NCI-H345 (cell line): ENCODE measurements at places on chromosomes 1 and 21.

DNA sequence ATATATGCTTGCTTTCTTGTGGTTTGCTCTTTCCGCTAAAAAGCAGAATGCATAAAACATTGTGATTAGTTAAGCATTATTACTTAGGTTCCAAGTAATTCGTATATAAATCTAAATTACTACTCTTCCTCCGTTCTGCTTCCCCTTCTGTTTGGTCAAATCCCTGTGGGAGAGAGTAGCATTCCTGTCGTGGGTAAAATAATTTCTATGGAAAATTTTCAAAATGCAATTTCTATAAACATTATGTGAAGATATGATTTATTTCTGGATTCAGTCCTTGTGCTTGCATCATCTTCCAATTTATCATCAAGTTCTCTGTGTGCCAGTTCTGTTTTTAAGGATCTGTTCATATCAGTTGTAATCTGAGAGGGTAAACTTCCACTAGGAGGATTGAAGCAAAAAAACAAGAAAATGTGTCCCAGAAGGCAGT, 7.2 kb upstream of the WARS2 start:
- no peak for DNase-seq

GRCh38 chr1:51378871-51379270, 48.5 kb upstream of the TTC39A start:
- no peak for DNase-seq

DNA sequence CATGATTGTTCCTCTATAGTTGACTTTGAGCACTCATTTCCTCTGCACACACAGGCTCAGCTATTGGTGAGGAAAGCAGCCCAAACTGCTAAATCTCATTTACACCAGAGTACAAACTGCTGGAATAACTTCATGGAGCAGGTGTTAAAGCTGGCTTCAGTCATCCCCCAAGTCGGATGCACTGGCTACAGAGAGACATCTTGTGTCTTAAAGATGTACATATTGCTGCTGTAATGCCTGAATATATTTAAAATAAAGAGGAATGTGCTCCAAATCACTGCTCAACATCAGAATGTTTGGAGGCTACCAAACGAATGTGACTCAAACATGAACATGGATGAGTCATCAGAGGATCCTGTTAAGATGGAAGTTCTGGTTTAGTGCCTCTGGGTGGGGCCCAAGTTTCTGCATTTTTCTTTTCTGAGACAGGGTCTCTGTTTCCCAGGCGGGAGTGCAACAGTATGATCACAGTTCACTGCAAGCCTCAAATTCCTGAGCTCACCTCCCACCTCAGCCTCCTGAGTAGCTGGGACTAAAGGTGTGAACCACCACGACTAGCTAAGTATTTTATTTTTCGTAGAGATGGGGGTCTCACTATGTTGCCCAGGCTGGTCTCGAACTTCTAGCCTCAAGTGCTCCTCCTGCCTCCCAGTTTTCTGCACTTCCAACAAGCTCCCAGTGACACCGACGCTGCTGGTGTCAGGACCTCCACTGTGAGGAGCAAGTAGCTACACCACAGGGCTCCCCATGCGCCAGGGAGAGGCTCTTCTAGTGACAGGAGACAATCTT, 79.0 kb upstream of the KRTAP19-8 start:
- no peak for DNase-seq

DNA sequence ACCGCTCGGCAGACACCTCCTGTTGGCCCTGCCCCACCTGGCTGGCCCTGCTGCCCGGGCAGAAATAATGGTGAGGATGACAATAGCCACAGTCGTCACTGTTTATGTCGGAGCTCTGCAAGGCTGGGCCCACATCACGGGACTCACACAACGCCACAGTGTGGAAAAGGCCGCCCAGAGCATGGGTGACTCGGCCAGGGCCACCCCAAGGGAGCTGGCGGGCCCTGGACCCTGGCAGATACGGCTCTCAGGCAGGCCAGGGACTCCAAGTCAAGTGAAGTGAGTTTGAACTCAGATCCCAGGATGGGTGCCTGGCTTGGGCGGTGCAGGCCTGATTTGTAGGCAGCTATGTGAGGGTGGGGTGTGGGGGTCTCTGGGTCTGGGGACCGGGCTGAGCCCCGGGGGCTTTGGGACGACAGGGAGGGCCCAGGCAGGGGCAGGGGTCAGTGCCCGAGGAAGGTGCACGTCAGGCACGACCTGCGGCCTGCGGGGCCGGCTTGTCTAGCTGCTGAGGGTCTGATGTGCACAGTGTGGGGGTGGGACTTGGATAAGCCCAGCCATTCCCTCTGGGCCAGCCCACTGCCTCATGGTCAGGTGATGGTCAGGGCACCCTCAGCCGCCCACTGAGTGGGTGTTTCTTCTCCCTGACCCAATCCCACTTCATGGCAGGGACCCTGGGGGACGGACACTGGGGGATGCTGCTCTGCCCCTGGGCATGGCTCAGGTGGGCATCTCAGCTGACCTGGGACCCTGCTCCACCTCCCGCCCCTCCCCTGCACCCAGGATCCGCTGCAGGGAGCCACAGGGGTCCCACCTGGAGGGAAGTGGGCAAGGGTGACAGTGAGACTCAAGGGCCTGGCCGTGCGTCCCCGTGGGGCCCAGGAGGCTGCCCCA, 1.0 kb downstream of the RNF223 start:
- no peak for DNase-seq

GRCh38 chr1:107941123-107941522, 23.9 kb downstream of the VAV3 start:
- DNase-seq = no peak

GRCh38 chr1:214440219-214440965, 111.0 kb downstream of the PTPN14 start:
- no peak for DNase-seq

DNA sequence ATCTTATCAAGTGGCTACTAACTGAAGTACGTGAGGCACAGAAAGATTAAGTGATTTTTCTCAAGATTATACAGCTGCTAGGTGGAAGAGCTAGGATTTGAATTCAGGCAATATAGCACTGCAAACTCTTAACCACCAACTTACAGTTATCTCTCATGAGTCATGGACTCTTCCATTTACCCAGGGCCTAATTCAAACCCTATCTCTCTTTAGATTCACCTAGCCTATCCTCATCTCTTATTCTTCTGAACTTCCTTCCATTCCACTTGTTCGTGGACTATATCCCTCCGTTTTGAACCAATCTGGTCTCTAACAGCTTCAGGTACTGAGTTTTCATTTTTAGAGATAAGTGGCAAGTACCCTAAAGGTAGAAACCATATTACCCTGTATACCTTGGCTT, 92.8 kb upstream of the DMRTA2 start:
- DNase-seq = no peak
